ENCODE measurements at places on chromosomes 5 and 9. TPM values are rescaled to one million over a fixed set of nuclear protein-coding genes. Genes with fewer than 3 reads are reported as not detected.

The CKMT2 gene
- not detected for total RNA-seq

The PCDHGB2 gene
- 3.3 TPM for total RNA-seq

The PGM5 gene
- not detected for total RNA-seq

The ERP44 gene
- 16.9 TPM for total RNA-seq

The SLC34A1 gene
- not detected for total RNA-seq

The SOX30 gene
- total RNA-seq: 0.49 TPM

The CNTFR gene
- not detected for total RNA-seq

The PCDHAC1 gene
- total RNA-seq: not detected

The SLCO6A1 gene
- not detected for total RNA-seq

The OR1J2 gene
- total RNA-seq: not detected

The CCDC112 gene
- 9.6 TPM for total RNA-seq

The CDX1 gene
- total RNA-seq: not detected

The NXNL2 gene
- total RNA-seq: not detected

The LCN15 gene
- total RNA-seq: not detected

The DBH gene
- total RNA-seq: not detected

The GPR151 gene
- total RNA-seq: not detected

The C9orf50 gene
- not detected for total RNA-seq

The ADAMTS13 gene
- total RNA-seq: 3.3 TPM

The CEL gene
- total RNA-seq: 0.57 TPM

The ECM2 gene
- total RNA-seq: not detected

The PRRC2B gene
- total RNA-seq: 268 TPM

The COL15A1 gene
- total RNA-seq: not detected

The PCDHA4 gene
- total RNA-seq: not detected

The KIF27 gene
- 10.0 TPM for total RNA-seq

The ABLIM3 gene
- total RNA-seq: not detected

The PCDHGA6 gene
- 2.5 TPM for total RNA-seq

The ALDH1A1 gene
- not detected for total RNA-seq

The ADAMTSL2 gene
- not detected for total RNA-seq

The NDUFAF2 gene
- total RNA-seq: 10.7 TPM

The CYLC2 gene
- total RNA-seq: not detected

The PCDHB11 gene
- not detected for total RNA-seq

The FLT4 gene
- not detected for total RNA-seq

The ABL1 gene
- total RNA-seq: 44.5 TPM

The DMRT2 gene
- total RNA-seq: not detected

The PCDHA3 gene
- not detected for total RNA-seq

The CHMP5 gene
- 29.7 TPM for total RNA-seq

The NDUFA8 gene
- total RNA-seq: 12.7 TPM

The RALGDS gene
- 62.4 TPM for total RNA-seq

The ANKRD33B gene
- 23.4 TPM for total RNA-seq

The RETREG1 gene
- 12.9 TPM for total RNA-seq

The ARID3C gene
- total RNA-seq: not detected

Measured in B cell (primary cell).